ENCODE measurements at places on chromosomes 1 and 21.

GRCh38 chr1:56095696-56096665, 483.4 kb downstream of the PLPP3 start:
- no peak for DNase-seq

GRCh38 chr1:205354259-205355074, 2.3 kb downstream of the KLHDC8A start:
- peak; percentile 61 for DNase-seq

DNA sequence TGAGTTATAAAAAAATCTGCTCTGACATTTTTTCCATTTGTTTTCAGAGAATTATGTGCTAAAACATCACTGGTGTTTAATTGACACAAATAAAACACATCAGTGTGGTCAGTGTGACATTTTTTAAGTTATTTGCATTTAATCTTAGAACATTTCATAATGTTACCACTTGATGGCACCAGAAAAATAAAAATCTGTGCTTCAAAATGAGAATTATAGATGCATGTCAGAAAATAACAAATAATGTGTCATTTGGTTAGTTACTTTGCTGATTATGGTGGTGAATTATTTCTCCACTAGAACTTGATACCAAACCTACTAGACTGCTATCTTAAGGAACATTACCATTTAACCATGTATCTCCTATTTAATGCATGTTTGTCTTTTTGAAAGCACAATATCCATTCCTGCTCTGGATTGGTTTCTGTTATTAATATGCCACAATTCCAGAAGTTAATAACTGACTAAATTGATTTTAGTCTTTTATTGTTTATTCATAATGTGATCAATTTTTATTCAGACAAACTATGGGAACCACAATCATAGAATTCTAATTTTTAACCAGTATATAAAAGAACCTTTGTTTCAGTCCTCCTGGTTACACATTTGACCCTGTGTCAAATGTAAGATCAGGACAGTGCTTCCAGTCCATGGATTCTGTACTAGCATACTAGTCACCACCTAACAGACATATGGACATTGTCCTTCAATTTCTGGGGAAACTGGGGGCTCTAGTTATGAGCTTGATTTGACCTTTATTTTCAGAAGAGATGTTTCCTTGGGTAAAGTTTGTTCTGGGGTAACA, 81.0 kb downstream of the RPS6KC1 start:
- no peak for DNase-seq

GRCh38 chr1:25947027-25947426, 40.8 kb upstream of the STMN1 start:
- DNase-seq, result no peak

DNA sequence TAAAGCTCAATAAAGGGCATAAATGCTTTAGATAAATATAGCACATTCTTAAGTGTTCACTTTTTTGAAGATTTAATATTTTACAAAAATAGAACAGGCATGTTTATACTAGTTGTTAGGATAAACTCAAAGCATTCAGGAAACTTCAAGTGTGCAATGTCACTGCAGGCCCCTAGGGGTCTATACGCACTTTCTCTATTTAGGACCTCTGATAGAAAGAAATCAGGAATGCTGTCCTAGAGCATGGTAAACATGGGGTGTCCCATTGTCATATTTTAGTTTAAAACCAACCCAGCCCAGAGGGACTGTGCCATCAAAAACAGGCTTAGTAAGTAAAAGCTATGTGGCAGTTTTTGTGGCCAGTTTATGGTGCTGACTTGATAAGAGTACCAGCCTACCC, 102.2 kb downstream of the BARHL2 start:
- no peak for DNase-seq

GRCh38 chr1:22044690-22045420, 7.7 kb upstream of the CDC42 start:
- DNase-seq, result no peak

DNA sequence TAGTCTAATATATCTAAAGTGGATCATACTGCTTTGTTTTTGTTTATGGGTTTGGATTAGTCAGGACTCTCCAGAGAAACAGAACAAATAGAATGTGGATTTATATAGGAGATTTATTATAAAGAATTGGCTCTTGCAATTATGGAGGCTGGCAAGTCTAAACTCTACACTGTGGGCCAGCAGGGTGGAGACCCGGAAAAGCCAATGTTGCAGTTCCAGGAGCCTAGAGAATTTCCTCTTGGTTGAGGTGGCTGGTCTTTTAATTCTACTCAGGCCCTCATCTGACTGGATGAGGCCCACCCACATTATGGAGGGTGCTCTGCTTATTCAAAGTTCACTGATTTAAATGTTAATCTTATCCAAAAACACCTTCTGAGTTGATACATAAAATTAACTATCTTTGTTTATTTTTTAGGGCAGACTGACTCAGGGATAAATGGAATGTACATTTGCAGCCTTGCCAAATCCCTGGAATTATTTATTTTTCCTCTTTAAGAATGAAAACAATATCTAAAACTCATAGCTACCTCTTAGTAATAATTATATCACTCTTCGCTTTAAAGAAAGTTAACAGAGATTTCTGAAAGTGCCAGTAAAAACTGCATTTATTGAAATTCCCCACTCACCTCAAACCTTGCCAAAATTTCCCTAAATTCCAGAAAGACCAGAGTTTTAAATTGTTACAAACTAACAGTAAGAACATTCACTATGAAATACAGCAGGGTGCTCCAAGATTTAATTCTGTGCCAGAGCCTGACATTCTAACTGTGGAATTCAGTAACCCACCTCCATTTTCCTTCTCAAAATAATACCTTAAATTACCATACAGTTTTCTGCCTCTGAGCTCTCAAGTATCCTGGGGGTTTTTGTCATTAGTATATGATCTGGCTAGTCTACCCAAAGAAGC, 36.6 kb upstream of the SSX2IP start:
- DNase-seq, result no peak

- DNase-seq, result no peak
Observed at GRCh38 chr21:43304206-43304605, 122.7 kb downstream of the SIK1 start.

DNA sequence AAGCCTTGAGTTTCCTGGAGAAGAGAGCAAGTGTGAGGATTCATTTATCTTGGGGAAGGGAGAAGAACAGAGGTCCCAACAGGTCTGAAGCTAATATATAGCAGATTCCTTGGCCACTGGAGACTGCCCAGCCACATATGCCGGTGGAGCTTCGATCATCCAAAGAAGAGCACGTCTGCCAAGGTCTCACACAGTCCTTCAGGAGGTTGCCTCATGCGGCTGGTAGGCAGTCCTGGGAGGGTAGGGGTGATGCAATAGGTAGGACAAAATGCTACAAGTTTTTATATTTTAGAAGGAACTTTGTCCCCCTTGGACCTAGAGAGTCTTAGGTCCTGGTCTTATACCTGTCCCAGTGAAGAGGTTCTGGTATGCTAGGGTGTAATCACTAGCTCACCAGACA, 582.5 kb downstream of the DPYD start:
- no peak for DNase-seq

- no peak for DNase-seq
Observed at GRCh38 chr1:4075436-4076225, 175.6 kb upstream of the C1orf174 start.

DNA sequence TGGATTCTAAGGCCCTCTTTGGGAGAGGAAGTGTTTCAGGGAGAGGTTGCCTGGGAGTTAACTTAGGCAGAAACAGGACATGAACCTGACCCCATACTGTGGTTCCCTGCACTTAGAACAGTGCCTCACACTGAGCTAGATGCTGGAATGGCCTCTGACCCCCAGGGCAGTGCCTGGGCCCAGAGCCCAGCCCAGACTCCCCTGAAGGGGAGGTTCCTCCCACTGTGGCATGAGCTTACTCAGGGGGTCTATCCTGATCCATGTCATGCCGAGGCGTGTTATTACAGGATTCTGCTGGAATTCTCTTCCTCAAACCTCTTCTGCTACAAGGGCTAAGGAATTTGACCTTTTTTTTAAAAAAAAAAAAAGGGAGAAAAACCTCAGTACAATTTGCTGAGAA, 72.2 kb downstream of the MRPL37 start:
- DNase-seq, result no peak

- no peak for DNase-seq
Observed at GRCh38 chr1:85128316-85128715, 72.5 kb downstream of the SYDE2 start.

GRCh38 chr1:25186161-25187007, 45.9 kb downstream of the SYF2 start:
- no peak for DNase-seq

DNA sequence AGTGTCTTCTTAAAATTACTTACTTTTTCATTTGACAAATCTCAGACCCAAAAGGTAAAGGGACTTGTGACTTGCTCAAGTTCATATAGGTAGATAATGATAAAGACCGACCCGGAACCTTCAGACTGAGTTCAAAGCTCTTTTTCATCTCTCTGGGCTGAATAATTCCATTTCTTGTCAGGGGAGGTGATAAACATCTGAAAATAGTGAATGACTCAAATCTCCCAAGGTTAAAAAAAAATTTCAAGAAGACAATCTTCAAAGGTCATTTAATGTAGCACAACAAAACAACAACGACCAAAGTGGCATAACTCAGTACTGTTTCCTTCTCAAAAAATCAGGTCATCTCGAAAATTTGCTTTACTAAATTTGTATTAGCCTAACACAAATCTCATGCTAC, 20.6 kb downstream of the LUZP1 start:
- peak; percentile 43 for DNase-seq

- DNase-seq, result no peak
Observed at GRCh38 chr1:81836007-81836626, 35.4 kb downstream of the ADGRL2 start.

DNA sequence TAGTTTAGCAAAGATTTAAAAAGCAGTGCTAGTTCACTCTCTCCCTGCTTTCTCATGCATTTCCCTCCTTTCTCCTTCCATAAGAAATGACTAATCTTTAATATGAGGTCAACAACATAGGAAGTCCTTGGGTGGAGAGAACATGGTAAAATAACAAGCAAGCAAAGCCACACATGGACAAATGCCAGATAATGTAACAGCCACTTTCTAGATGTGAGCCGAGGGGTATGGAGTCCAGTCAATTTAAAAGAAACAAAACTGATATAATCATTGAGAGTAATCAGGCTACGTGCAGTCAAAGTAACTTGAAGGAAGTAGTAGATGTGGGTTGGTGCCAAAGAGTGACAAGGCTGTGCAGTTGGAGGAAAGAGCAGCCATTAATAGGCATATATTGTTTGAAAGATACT, 69.6 kb downstream of the DUSP10 start:
- no peak for DNase-seq

DNA sequence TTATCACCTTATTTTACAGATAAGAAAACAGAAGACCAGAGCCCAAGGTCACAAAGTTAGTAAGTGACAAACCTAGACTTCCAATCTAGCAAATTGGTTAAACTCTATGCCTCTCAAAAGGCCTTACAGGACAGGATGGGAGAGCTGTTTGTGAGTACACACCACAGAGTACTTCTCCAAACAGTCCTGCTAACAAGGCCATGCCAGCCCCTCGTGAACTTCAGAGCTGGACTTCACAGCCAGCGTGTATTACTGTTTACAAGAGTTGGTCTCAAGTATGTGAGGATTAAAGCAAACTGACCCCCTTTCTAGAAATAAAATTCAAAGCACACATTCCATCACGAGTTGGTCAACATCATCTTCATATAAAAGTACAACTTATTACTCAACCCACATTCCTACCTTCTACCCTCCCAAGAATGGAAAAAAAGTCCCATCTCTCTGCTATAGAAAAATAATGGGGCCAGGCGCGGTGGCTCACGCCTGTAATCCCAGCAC, 19.8 kb upstream of the UBR4 start:
- DNase-seq, result no peak

GRCh38 chr1:16248603-16249516, 11.9 kb upstream of the CPLANE2 start:
- no peak for DNase-seq

GRCh38 chr1:62613325-62613727, 16.0 kb downstream of the ANGPTL3 start:
- DNase-seq, result no peak

GRCh38 chr1:165597883-165598675, 33.0 kb upstream of the MGST3 start:
- peak; percentile 98 for DNase-seq

- DNase-seq, result no peak
Observed at GRCh38 chr1:206829282-206829681, 36.1 kb upstream of the IL20 start.

- DNase-seq, result peak; percentile 93
Observed at GRCh38 chr1:151945725-151946722, 36.7 kb upstream of the THEM4 start.

GRCh38 chr1:108512239-108513043, 47.5 kb upstream of the EEIG2 start:
- peak; percentile 42 for DNase-seq
